ENCODE measurements at places on chromosomes 3 and 15.

- no peak for DNase-seq
Observed at GRCh38 chr15:68484696-68485400, 52.9 kb upstream of the ITGA11 start.

DNA sequence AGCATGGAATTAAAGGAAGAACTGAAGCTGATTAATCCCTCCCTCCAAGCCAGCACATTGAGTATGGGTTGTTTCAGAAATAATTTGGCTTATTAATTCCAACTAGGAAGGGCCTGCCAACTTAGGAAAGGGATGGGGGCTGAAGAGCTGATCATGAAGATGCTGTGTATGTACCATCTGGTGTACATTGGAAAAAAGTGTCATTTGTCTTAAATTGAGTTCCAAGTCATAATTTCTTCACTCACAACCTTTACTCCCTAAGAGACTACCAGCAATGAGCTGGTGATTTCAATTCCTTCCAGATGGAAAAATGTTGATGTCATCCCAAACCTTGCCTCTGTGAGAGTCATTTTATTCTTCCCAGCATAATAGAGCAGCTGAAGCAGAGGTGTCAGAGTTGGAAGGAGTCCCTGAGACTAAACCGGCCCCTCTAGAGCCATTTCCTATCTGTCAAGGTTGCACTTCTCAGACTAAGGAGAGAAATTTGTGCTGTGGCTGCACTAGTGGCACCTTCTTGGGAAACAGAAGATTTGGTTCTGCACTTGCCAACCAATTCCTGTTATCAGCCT is 79.4 kb downstream of the GTPBP8 start:
- DNase-seq: no peak

DNA sequence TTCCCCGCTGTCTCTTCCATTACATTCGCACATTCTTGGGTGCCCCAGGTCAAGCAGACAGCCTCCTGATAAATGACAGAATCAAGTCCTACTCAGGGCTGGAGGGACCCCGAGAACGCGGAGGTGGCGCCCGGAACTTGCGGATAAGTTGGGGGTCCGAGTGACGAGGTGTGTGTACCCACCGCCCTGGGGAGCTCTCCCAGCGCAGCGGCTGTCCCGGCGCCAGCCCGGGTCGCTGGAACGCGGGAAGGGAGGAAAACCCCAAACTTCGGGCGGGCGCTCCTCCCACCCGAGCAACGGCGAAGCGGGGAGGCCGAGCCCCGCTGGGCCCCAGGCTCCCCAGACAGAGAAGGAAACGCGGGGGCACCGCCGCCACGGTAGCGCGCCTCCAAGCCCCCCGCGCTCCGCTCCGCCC is 550 bp downstream of the CLN6 start:
- peak; percentile 44 for DNase-seq

DNA sequence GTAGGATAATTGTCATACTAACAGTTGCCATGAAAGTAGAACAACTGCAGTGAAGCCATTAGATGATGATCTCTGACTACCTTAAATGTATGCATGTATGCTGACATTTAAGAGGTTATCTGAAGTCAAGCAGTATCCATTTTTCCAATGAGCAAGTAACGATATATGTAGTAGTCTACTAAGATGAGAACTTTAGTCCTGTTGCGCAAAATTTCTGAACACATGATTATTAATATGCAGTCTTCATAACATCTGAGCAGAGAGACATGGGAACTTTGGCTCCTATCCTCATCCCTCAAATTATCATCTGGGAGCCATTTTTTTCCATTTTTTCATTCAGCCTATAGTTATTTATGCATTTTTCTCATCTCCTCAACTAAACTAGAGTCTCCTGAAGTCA is 79.2 kb downstream of the MME start:
- no peak for DNase-seq

DNA sequence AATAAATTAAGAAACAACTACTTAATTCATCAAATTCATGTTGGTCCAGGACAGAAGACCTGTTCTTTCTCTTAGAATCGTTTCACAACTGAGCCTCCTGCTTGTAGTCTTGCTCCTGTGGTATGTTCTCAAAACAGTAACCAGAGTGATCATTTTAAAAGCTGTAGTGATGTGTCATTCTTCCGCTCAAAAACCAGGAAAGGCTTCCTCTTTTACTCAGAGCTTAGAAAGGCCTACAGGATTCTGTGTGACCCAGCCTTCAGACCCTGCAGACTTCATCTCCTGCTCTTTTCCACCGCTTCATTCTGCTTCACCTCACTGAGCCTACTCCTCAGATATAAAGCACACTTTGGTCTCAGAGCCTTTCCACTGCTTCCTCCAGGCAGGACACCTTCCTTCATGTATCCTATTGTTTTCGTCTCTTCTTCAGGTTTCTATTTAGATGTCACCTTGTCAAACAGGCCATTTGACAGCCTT is 22.7 kb downstream of the ST6GAL1 start:
- no peak for DNase-seq

GRCh38 chr15:22796079-22796478 is 9.6 kb downstream of the NIPA1 start:
- DNase-seq: no peak

- DNase-seq: no peak
Observed at GRCh38 chr3:125141596-125142419, 70.7 kb downstream of the SLC12A8 start.

DNA sequence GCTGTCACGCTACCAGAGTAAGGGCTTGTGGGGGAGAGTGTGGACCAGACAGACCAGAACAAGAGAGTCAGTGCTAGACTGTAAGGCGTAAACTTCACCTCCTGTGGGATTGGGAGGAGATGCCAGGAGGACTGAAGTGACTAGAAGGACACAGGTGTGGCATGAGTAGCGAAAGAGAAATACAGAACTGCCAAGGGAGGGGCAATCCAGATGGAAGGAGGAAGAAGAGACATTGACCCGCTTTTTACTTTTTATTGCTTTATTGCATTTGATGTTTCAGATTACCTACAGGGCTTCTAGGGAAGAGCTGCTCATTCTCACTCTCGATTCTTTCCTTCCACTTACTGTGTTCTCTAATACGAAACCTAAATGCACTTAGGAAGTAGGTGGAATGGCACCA is 2.1 kb downstream of the POGLUT1 start:
- DNase-seq: no peak

- peak; percentile 38 for DNase-seq
Observed at GRCh38 chr15:67107014-67107812, 41.8 kb downstream of the SMAD3 start.

- DNase-seq: no peak
Observed at GRCh38 chr3:116198087-116198486, 247.2 kb downstream of the LSAMP start.

- DNase-seq: no peak
Observed at GRCh38 chr3:191047930-191048329, 151.1 kb upstream of the OSTN start.
